ENCODE measurements at places on chromosomes 1 and 21. TPM values are rescaled to one million over a fixed set of nuclear protein-coding genes. Genes with fewer than 3 reads are reported as not detected.

BRINP3 gene
- not detected for total RNA-seq

BMP8B gene
- not detected for total RNA-seq

LDLRAD1 gene
- total RNA-seq: not detected

OPRD1 gene
- under 0.01 TPM for total RNA-seq

REG4 gene
- total RNA-seq: not detected

COL6A1 gene
- 1,502 TPM for total RNA-seq

CRNN gene
- total RNA-seq: not detected

CREG1 gene
- 56.3 TPM for total RNA-seq

F5 gene
- total RNA-seq: not detected

C1orf116 gene
- total RNA-seq: not detected

SLC44A5 gene
- total RNA-seq: 0.15 TPM

SLC45A1 gene
- 4.8 TPM for total RNA-seq

CRP gene
- total RNA-seq: not detected

OVAAL gene
- not detected for total RNA-seq

SDC3 gene
- total RNA-seq: 15.6 TPM

OR2L13 gene
- not detected for total RNA-seq

AIRE gene
- under 0.01 TPM for total RNA-seq

CLCA1 gene
- 0.15 TPM for total RNA-seq

UBE2U gene
- not detected for total RNA-seq

AKNAD1 gene
- total RNA-seq: not detected

TRIM46 gene
- 6.0 TPM for total RNA-seq

APCS gene
- total RNA-seq: not detected
